Cortex of kidney (tissue), 1 donor: ENCODE measurements at places on chromosomes 2 and 18.

- no peak for DNase-seq
Measured at GRCh38 chr2:143300536-143300935, 171.3 kb downstream of the ARHGAP15 start.

DNA sequence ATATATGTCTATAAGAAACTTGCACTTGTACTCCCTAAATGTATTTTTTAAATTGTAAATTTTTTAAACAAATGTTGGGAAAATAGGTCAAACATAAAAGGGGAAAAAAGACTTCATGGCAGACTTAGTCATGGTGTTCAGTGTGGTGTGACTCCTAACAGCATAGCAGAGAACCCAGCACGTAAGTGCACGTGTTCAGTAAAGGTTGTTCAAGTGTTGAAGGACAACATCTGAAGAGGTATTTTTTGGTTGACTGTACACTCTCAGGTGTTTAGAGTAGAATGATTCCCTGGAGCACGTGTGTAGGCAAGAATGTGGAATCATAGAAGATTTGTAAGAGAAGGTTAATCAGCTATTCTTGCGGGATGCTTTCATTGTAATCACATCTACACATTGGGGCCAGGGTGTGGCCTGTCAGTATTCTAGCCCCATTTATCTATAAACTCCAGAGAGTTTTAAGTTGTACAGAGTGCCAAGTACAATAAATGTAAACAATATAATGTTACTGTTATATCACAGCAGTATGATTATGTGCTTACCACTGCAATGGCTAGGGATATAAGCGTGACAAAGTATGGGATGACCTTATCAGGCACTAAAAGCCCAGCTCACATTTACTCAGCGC, 106.8 kb downstream of the CRIM1 start:
- DNase-seq: no peak

DNA sequence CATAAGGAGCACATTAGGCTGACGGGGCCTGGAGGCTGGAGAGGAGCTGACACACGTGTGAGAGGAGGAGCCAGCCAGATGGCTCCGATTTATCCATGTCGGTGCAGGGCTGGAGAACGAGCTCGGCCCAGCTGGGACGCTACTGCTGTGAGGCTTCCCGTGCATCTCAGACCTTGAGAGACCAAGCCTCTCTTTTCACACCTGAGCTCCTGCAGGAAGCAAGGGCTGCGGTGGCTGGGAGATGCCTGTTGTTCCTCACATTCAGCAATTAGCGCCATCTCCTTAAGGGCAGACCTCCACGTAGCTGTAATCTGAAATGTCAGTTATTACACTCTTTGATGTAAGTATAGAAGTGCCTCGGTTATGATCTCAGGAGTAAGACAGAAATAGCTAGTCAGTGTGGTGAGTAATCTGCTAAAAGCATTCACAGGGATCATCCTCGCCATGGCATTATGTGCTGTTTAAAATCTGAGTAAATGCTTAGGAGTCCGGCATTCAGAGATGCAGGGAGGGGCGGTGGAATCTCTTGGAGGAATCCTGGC, 107.9 kb downstream of the PRKCE start:
- no peak for DNase-seq

DNA sequence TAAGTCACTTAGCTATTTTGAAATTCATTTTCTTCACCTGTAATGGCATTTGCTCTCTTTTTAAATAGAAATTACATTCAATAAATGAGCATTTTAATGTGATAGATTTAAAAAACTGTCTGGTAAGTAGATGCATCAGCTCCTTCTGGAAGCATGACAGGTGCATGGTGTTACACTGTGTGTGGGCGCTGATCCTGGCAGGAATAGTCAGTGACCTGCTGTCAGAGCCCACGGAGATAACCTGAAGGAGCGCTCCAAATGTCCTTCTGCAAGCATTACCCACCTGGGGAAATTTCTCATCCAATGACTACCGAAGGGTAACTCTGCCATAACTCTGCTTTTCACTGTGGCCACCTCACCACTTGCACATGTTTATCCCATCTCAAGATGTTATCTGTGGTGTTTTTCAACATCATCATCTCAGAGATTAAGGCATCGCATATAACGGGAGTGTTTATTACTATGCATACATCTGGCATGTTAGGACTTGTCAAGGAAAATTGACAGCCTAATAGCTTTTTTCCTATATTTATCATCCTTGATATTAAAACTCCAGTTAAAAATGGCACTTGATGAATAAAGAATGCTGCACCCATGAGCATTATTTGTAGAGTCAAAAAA, 637.3 kb downstream of the ERBB4 start:
- DNase-seq: no peak

- DNase-seq: no peak
Measured at GRCh38 chr2:199985625-199986207, 30.3 kb downstream of the MAIP1 start.

DNA sequence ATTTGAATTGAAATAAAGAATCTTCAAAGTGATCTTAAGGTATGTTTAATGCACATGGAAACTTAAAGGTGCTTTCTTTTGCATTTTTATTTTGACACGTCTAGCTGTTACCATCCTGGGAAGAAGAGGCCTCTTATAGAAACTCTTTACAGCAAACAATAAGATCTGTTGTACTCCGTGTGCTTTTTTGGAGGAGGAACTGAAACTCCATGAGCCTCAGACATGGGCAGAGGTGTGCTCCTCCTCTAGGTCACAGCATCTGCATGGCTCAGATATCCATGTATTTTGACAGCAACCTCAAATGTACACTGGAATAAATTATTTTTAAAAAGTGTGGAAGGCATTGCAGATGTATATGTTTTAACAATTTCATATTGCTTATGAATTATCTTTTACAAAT, 783.3 kb upstream of the SALL3 start:
- no peak for DNase-seq

DNA sequence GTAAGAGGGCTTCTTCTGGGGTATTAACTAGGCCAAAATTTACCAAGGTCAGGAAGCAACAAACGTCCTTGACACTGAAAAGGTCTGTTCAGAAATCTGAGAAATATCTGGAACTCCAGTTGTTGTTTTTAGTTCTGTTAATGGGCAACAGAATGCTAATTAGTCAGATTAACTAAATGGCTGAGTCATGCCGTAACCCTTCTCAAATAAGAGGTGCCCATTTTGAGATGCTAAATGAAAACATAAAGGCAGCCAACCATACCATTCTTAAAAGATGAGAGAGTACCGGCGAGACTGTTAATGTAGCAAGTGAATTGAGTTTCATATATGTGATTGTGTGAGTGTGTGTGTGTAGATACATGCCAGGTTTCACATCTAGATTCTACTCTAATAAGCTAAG, 147.9 kb upstream of the GAREM1 start:
- no peak for DNase-seq

DNA sequence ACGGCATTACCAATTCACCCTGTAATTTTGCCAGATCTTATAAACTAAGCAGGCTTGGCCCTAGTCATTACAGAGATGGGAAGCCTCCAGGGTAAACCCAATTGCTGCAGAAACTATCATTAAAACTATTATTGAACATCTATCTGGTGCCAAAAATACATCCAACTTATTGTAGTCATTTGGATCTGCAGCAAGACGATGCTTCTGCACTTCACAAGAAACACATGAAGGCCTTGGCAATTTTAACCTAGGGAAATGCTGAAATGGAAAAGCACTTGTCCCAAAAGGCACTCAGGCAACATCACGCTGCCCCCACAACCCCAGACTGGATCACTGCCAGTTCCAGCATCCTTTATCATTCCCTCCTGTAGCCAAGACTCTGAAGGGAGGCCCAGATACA, 85.3 kb upstream of the ACVR2A start:
- no peak for DNase-seq

GRCh38 chr2:156129227-156129626, 203.3 kb downstream of the NR4A2 start:
- DNase-seq: no peak

- DNase-seq: no peak
Measured at GRCh38 chr2:109206569-109207146, 77.7 kb downstream of the SH3RF3 start.

DNA sequence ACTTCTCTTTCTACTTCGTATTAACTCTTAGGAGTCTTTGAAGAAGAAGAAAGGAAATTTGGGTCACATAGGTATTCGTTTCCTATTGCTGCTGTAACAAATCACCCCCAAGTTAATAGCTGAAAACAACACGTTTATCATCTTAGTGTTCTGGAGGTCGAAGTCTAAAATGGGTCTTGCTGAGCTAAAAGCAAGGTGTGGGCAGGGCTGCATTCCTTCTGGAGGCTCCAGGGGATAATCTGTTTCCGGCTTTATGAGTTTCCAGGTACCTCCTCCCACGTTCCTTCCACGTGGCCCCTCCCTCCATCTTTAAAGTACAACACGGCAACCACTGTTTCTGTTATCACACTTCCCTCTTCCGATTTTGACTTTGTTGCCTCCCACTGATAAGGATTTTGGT, 233.5 kb upstream of the RBBP8 start:
- no peak for DNase-seq

DNA sequence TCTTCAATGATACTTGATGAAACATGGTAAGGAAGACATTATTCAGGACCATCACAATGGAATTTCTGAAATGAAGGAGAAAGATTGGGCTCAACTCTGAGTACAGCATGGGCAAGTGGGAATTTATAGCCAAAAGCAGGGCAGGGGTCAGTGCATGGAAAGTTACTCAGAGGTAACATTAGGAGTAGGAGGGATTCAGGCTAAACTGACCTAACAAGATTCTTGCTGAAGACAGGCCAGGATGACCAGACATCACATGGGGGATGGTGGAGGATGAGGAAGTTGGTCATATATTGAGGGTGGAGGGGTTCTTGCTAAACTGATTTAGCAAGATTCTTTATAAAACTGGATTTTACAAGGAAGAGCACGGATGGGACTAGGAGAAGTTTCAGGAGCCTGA, 489.8 kb downstream of the ADCYAP1 start:
- no peak for DNase-seq

DNA sequence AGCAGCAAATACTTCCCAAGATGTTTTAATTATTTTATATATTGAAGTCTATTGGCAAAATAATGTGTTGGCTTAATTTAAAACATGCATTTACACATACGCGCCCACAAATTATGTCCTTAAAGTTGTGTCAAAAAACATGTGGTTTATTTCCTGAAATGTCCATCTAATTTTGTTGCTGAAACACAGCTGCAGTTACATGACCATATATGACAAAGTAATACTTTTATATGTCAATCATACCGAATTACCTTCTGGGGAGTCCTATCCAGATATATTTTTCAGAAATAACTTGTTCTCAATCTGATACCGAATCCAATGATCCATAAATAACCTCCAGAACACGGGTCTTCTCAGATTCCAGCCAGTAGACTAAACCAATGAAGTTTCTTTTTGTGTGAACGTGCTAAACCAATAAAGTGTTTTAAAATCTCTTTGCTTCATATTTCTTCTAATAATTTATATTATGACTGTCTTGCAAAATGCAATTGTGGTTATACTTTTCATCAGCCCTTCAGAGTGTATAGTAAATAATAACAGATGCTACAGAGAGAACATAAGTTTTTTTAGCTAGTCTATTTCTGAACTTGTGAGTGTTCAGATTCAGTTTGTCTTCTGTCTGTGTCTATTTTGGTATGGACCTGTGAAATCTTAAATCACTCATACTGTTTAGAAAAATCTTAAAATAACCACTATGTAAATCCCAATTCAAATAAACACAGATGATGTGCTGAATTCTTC, 2.4 kb downstream of the SCG2 start:
- no peak for DNase-seq

- no peak for DNase-seq
Measured at GRCh38 chr2:30701782-30702181, 105.5 kb downstream of the CAPN13 start.

DNA sequence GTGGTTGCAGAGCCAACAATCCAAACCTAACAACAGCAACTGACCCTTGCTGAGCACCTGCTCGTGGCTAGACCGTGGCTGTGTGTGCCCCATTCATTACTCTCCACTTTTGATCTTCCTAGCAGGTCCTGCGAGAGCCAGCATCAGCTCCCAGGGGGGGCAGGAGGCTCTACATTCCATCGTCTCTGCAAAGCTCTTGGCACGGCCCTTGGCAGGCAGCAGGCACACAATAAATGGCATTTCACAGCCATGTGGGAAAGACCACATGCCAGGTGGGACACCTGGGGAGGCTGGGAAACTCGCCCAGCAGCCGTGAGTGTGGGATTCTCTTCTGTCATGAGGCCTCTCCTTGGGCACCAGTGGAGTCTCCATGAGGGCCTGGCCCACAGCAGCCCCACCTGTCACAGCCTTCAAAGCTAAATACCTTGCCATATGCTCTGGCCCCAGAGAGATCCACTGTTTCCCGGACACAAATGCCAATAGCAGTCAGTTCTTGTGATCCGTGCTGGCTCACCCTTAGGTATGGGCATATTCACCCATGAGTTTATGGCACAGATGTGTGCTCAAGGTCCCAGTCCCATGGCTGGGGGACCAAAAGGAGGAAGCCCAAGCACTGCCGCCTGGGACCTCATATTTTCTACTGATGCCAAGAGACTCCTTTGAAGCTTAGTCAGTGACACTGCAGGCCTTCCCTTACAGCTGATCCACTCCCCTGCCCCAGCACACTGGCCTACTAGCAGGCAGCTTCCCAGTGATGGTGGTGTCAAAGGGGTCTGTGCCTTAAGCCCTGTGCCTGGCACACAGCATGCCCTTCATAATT, 6.8 kb upstream of the TEX51 start:
- no peak for DNase-seq

DNA sequence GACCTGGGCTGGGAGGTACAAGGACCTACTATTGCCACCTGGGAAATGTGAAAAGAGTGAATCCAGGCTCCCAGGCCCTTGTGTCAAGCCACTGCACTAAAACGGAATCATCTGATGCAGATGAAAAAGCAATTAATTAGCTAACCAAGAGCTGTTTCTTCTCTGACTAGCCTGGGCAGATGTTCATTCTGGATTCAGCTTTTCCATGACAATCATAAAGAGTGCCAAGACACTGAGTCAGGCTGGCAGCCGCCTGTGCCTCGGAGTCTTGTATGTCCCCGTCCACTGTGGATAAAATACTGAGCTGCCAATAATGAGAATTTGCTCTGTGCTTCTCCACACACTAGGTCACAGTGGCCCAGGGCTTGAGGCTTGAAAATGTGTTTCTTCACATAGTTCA, 21.7 kb upstream of the LCLAT1 start:
- DNase-seq: no peak

- DNase-seq: no peak
Measured at GRCh38 chr2:27243391-27244130, 19.3 kb downstream of the SLC30A3 start.

- no peak for DNase-seq
Measured at GRCh38 chr18:48797841-48798255, 152.9 kb downstream of the SMAD7 start.

- DNase-seq: no peak
Measured at GRCh38 chr2:241456546-241456945, 51.8 kb downstream of the STK25 start.

GRCh38 chr2:145740302-145740701, 1220.4 kb upstream of the ZEB2 start:
- no peak for DNase-seq

DNA sequence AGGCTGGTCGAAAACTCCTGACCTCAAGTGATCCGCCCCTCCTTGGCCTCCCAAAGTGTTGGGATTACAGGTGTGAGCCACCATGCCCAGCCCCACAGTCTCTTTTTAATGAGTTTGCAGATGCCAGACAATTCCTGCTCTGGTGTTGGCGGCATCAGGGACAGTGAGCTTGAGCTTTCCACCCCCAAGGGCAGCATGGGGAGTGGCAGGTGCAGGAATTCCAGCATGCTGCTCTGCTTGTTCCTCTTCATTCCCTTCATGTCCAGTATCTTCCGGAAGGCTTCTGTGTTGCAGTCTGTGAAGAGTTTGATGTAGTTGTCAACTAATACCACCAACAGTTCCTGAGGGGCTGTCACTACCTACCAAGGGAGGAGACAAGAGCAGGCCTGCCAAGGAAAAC, 137.3 kb downstream of the SS18 start:
- DNase-seq: no peak
